ENCODE measurements at places on chromosomes 13 and 19. TPM values are rescaled to one million over a fixed set of nuclear protein-coding genes. Genes with fewer than 3 reads are reported as not detected.

APOC4 gene
- total RNA-seq: not detected

GRCh38 chr13:34108410-34108809 is 290.5 kb downstream of the RFC3 start:
- no peak for DNase-seq

DNA sequence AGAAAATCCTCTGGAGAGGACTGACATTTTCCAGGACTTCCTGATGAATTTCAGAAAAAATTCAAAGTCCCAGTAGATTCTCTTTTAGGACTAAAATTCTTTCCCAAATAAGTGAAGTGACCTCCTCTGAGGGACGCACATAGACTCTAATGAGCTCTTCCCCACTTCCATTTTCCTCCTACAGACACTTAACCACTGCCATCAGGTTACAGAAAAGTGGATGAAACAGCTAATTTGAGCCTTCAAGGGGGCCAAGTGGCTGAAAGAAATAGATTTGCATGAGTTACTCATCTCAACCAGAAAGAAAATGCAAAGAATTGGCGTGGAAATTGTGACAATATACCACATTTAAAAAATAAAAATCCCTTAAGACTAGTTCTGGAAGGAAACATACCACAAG is 185.3 kb upstream of the EDNRB start:
- DNase-seq: no peak

LGALS4 gene
- total RNA-seq: 3.1 TPM

- DNase-seq: no peak
Measured at GRCh38 chr13:90557626-90558025, 789.9 kb upstream of the MIR17HG start.

DNA sequence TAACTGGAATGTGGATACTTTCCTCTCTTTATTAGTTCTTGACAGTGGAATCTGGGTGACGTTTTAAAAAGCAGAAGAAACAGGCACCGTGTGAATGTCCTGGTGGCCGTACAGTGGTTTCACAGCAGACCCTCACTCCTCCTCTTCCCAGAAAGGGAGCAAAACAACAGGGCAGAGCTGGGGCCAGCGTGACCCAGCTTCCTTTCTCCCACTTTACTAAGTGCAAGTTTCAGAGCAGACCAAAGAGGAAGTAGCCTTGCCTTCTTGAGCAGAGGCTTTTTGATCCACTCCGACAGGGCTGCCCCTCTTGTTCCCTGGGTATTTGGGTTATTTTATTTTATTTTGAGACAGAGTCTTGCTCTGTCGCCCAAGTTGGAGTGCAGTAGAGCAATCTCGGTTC is 19.6 kb upstream of the C19orf33 start:
- no peak for DNase-seq

- DNase-seq: no peak
Measured at GRCh38 chr13:22495819-22496218, 685.0 kb upstream of the SGCG start.

DNA sequence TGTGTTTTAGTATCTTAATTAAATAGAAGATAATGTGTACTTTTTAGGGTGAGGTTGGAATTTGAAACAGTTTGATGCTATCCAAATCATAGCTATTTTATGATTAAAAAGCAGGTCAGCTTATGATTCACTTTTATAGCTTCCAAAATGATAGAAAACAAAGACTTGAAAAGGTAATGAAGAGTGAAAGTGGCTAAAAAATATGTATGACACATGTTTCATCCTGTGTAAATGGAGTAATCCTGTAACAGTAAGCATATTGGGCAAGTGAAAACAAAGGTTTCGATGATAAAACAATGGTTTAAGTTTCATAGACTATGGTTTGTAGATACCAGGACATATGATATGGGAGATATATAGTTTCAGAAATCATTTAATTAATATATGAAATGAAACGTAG is 456.2 kb downstream of the PCDH20 start:
- no peak for DNase-seq

DNA sequence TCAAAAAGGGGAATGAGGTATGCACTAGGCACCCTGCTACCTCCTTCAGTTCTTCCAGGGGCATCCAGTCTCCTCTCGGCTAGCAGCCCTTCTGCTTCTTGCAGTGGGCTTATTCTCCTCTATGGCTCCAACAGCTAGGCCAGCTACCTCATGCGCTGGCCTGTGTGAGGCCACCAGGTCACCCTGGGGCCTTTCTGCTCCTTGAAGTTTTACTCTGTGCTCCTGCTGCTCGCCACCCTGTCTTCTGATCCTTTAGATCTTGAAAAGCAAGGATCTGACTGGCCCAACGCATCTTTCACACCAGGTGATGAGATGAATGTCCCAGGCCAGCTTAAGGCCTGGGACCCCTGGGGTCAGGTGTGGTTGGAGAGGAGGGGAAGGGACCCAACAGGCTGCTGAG is 66.2 kb downstream of the RUBCNL start:
- no peak for DNase-seq

ZNF835 gene
- total RNA-seq: 0.82 TPM

GRCh38 chr19:18580311-18580710 is 8.3 kb upstream of the REX1BD start:
- no peak for DNase-seq
